Spinal cord (tissue), 10 donors: ENCODE measurements at places on chromosomes 2 and 18. TPM values are rescaled to one million over a fixed set of nuclear protein-coding genes. Genes with fewer than 3 reads are reported as not detected.

DNA sequence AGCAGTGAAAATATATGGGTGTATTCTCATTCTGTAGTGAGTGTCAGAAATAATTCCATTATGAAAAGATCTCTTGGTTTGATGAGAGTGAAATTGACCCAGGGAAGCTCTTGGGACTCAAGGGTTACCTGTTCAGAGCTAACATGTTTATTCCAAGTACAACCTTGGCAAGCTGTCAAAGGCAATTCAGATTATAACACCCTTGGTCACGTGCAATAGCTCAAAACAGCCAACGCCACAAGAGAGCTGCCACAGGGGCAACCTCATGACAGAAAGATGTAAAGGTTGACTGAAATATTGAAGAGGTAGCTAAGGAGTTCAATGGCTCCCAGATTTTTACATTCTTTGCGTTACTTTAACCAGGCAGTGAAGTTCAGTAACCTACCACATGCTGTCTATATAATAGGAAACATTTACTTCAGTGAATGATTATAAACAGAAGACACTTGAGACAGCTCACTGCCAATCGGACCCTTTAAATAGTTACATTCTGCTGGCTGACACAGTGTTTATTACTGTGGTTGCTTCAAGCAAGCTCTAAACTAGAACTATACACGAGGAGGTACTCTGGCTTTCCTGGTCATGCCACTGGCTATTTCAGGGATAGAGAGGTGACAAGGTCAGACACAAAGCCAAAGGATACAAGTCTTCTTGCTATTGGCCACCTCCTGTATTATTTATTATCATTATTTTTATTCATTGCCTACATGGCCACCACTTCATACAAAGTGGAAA, 187.3 kb downstream of the PID1 start:
- DNase-seq: peak; percentile 24

GRCh38 chr2:100589527-100589926, 26.7 kb downstream of the PDCL3 start:
- DNase-seq: no peak

DPP10 gene
- total RNA-seq: 83.0 TPM

GRCh38 chr18:77320971-77321559, 71.4 kb downstream of the GALR1 start:
- no peak for DNase-seq

IL1R1 gene
- 12.6 TPM for total RNA-seq

B3GNT7 gene
- 5.2 TPM for total RNA-seq

GRCh38 chr2:27713201-27713600, 49.5 kb downstream of the SLC4A1AP start:
- DNase-seq: no peak

TYMS gene
- total RNA-seq: 22.1 TPM

COL4A3 gene
- 2.2 TPM for total RNA-seq

- DNase-seq: no peak
These were observed 259.1 kb downstream of the GALNT13 start for GRCh38 chr2:154130821-154131220.

DNA sequence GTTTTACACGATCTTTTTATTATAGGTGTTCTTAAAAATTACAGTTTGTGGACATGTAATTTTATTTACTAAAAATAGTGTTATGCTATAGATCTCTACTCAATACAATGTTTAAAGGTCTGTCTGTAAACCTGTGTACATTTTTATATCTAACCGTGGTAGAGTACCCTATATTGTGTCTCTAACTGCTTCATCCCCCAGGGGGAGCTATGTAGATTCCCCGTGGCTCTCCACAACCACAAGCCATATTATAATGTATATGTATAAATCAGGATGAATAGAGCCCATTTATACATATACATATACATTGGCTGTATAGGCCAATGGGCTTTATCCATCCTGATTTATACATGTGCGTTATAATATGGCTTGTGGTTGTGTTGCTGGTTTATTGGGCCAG, 59.4 kb downstream of the ADAM23 start:
- no peak for DNase-seq

- no peak for DNase-seq
These were observed 8.2 kb upstream of the GBX2 start for GRCh38 chr2:236176417-236176816.

LRATD1 gene
- total RNA-seq: 15.8 TPM

DNA sequence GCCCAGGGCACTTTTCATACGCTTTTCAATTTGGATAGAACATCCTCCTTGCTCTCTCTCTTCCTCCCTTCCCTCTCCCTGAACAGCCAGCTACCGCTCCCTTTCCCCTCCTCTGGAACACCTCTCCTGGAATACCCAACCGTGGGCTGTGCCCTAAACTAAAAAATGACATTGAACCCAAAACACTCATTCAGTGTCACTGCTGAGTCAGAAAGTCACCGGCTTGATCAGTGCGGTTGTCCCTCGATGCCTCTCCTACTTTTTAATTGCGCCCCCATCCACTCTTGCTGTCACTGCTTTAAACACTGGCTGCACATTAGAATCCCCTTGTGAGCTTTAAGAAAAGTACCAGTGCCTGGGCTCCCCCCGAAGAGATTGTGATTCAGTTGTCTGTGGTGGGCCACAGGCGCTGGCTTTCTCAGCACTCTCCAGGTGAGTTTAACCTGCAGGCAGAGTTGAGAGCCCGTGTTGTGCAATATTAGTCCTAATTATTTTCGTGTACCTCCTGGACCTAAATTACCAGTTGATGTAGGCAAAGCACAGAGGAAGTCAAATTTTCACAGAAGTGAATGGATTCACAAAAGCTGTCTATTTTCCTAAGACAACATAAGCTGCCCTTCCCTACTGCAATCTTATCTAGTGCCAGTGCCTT, 302.0 kb downstream of the PRKCE start:
- peak; percentile 58 for DNase-seq

DNA sequence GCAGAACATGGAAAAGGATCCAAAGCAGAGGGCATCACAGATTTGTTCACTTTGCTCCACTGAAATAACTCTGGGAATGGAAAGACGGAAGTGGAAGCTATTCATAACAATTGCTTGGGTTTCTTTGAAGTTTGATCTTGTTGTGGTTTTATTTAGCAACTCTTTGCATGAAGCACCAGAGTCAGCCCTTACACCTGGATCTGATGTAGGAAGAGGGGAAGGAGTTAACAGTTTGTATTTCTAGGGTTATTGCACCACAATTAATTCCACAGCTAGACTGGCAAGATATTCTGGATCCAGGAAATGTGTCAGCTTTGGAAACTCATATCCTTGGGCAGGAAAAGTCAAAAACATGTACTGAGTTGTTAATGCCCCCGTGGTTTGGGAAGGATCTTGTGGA, 1143.4 kb downstream of the CNTNAP5 start:
- no peak for DNase-seq

- no peak for DNase-seq
These were observed 168.1 kb upstream of the RMP24 start for GRCh38 chr18:35804377-35804776.

DNA sequence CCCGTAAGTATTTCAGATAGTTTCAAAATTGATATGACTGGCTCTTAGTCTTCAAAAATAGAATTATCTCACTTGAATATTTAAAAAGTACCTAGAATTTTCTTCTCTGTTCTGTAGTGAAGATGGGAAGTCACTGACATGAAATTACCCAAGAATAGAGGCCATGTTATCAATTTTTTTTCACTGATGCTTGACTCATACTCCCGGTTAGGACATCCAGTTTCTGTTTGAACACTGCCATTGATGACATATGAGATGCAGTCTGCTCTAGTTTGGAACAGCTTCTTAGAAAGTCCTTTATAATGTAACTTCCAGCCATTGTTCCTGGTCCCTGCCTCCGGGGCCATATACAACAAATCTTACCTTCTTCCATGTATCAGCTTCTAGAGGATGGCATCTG, 26.0 kb downstream of the MAP3K20 start:
- DNase-seq: no peak

BBS5 gene
- 15.2 TPM for total RNA-seq

RAB6C gene
- 0.44 TPM for total RNA-seq

DNA sequence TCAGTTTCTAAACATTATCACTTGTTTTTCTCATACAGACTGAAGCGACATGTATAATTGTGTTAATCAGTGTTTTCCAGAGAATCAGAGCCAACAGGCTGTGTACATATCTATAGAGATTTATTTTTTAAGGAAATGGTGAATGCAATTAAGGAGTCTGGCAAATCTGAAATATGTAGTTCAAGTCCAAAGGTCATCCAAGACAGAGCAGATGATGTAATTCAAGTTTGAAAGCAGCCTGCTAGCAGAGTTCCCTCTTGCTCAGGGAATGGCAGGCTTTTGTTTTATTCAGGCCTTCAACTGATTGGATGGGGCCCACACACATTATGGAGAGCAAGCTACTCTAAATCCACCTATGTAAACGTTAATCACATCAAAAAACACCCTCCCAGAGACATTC, 282.6 kb downstream of the CBLN2 start:
- no peak for DNase-seq

DNA sequence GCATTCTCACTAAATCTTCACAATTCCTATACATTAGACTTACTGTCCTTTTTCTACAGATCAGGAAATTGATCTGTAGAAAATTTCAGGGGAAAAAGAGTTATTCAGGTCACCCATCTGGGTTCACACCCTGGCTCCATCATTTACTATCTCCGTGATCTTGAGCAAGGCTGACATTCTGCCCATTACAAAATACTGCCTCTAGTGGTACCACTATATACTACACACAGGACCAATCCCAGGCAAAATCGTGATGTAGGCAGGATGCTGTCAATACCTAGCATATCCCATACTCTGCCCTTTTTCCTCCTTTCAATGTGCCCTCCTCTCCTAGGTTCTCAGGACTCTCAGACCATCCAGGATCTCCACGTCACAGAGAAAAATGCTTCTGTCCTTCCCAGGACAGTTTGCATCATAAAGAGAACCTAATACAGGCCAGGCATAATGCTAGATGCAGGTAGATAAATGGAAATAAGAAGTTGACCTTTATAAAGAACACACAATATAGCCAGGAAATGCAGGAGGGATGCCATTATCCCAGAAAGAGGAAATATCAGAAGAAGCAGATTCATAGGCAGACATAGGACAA, 101.9 kb downstream of the CDH20 start:
- DNase-seq: no peak

G6PC2 gene
- not detected for total RNA-seq

GRCh38 chr2:74881626-74882298, 47.8 kb downstream of the HK2 start:
- no peak for DNase-seq

- no peak for DNase-seq
These were observed 5.1 kb downstream of the SULT1C3 start for GRCh38 chr2:108244667-108245414.

MYL1 gene
- 3.3 TPM for total RNA-seq

GRCh38 chr2:24362253-24362652, 1.9 kb upstream of the ITSN2 start:
- no peak for DNase-seq

- no peak for DNase-seq
These were observed 106.4 kb downstream of the KCNH7 start for GRCh38 chr2:162731917-162732804.

DNA sequence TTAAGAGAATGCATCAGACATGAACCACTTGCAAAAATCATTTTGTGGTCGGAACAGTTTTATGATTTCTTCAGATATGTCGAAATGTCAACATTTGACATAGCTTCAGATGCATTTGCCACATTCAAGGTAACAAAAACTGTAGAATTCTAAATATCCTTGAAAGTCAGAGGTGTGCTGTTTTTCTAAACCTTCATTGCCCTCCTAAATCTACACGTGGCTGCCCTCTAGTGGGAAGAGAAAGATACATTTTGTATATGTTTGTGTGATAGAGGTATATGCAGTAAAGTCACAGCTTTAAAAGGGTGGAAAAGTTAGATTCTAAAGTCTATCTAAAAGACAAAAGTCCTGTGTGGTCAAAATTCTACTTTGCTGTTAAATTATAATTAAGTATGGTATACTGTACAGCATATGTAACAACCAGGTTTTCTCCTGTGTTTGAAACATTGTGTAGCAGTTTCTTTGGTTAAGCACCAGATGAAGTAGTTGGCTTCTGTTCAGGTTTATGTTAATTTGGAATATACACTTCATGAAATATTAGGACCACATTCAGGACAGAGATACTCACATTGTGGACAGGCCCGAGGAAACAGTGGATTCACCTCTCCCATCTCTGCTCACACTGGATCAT, 65.9 kb upstream of the ITM2C start:
- peak; percentile 39 for DNase-seq

DNA sequence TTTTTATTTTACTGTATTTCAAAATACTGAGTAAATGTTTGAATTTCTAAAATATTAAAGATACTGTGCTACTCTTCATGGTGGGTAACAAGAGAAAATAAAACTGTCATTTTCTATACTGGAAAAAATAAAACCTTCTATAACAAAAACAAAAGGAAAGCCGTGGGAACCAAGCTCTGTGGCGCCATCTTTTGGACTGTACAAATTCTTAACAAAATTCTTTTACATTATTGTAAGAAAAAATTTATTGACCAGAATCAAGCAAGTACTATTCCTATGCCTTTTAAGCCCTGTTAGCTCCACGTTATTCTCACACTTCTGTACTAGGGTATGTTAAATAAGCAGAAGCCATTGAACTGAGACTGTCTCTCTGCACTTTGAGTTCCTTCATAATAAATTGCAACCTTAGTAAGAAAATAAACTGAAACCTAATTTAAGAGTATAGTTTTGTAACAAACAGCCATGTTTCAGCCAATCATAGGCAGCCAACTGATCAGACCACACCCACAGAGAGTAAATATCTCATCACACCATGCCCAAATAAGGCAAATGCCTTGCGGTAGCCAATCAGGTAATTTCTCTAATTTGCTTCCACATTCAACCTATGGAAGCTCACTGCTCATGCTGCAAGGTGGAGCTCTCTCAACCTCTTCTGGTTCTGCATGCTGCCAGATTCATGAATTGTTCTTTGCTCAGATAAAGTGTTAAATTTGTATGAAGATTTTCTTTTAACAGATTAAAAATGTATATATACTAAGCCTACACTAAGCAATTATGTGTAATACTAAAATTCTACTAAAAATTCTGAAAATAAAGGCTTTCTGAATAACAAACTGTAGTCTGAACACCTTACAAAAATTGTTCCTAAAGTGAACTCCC, 42.2 kb downstream of the HIBCH start:
- no peak for DNase-seq

RSAD2 gene
- 6.9 TPM for total RNA-seq

DNA sequence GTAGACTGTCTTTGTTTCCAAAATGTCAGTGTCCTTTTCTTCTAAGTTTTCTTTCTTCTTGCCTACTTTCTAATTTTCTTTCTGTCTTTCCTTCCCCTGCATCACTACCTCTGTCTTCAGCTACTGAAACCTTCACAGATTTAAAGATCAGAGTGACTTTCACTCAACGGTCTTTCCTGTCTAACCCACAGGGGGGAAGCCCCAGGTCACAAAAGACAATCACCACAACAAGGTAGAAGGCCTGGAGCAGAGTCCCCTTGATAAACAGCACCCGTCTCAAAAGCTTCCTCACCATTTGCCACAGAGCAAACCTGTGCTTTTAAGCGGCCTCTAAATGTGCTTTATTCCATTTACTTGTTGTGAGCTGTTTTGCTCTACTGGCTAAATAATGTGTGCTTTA, 665.4 kb downstream of the BCL11A start:
- DNase-seq: no peak

DNA sequence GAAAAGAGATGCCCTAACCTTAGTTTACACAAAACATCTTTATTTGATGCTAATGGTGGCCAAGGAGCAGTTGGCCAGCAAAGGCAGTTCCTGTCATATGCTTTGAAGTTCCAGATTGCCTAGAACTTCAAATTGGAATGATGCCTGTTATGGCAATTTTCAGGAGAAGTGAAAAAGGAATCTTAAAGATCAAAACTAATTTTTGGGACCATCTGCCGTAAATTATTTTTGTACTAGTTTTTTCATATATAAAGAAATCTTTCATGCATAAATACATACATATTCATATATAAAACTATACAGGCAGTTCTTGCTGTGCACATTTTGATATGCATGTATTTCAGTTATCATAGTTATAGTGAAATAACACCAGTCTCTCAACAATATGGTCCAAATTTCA, 1185.6 kb upstream of the FAM98A start:
- peak; percentile 67 for DNase-seq

ASXL3 gene
- total RNA-seq: 34.2 TPM
